Epithelial cell of alveolus of lung (primary cell): ENCODE measurements at places on chromosomes 7 and 10. TPM values are rescaled to one million over a fixed set of nuclear protein-coding genes. Genes with fewer than 3 reads are reported as not detected.

Gene TMEM60
- total RNA-seq: 15.9 and 25.2 TPM in 2 replicates

Gene RPP38
- 15.4 and 15.8 TPM in 2 replicates for total RNA-seq

Gene OR9A2
- total RNA-seq: not detected in 2 replicates

Gene HPSE2
- total RNA-seq: 0.26 TPM in 1 of 2 replicates, not detected in the other

Gene CFAP58
- 0.65 and 1.2 TPM in 2 replicates for total RNA-seq

Gene UNCX
- not detected in 2 replicates for total RNA-seq

Gene CFAP70
- 0.13 and 0.64 TPM in 2 replicates for total RNA-seq

Gene CALHM1
- total RNA-seq: not detected in 2 replicates

Gene PNLIPRP1
- total RNA-seq: not detected in 2 replicates
